ENCODE measurements at places on chromosomes 7 and 10. TPM values are rescaled to one million over a fixed set of nuclear protein-coding genes. Genes with fewer than 3 reads are reported as not detected.

DNA sequence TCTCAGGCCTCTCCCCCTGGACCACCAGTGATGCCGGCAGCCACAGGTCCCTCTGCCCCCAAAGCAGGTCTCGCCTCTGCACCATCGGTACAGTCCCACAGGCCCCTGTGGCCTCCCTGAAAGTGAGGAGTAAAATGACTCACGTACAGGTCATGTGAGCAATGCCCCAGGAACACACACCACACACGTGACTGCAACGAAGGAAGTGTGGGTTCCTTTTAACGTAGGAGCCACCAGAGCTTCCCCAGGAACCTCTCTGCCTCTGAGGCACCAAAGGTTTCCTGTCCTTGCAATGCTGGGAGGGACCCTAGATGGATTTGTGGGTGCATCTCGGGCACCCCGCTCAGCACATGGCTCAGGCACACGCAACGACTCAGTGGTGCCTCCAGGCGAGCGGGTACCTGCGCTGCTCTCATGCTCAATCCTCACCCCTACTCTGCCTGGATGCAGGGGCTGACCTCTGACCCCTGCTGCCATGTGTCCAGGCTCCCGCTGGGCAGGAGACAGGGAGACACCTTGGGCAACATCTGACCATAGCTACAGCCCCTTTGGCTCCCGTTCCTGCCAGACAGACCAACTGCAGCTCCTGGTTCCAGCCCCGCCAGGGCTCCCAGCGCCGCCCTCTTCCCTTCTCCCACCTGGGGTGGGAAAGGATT, 120.7 kb downstream of the PRKAG2 start:
- DNase-seq = no peak

DNA sequence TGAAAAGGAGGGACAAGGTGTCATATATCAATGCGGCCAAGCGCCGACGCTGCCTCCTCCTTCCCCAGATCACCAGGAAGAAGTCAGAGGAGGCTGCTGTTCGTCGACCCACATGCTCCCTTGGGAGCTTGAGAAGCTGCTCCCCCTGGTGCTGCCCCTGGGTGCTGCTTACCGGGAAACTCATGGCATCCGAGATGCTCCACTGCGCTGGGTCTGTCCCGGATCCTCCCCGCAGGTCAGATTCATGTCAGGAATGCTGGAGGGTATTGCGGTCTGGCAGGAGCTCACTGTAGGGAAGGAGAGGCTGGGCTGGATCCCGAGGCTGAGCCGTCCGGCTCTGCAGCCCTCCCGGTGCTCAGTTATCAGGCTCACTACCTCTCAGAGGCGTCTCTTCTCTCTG, 123.7 kb upstream of the FAM20C start:
- DNase-seq = no peak

GRCh38 chr7:96306385-96307125, 15.3 kb downstream of the SLC25A13 start:
- no peak for DNase-seq

Gene AFAP1L2
- total RNA-seq = 16.1 TPM

- DNase-seq = peak; percentile 83
Observed at GRCh38 chr10:110207011-110207804, at the start of gene MXI1. TSS of gene MXI1 (plus strand) at chr10:110207605. CDS start at chr10:110207809, 204 bp downstream.

Gene ELMO1
- 9.8 TPM for total RNA-seq

- DNase-seq = no peak
Observed at GRCh38 chr7:157904211-157904865, 567.5 kb downstream of the DNAJB6 start.

Gene CRHR2
- total RNA-seq = 0.55 TPM

GRCh38 chr7:12690041-12690878, 2.8 kb downstream of the ARL4A start:
- DNase-seq = no peak

GRCh38 chr10:121112579-121113384, 261.6 kb downstream of the WDR11 start:
- DNase-seq = no peak

- no peak for DNase-seq
Observed at GRCh38 chr7:4807598-4808016, 32.2 kb downstream of the AP5Z1 start.

DNA sequence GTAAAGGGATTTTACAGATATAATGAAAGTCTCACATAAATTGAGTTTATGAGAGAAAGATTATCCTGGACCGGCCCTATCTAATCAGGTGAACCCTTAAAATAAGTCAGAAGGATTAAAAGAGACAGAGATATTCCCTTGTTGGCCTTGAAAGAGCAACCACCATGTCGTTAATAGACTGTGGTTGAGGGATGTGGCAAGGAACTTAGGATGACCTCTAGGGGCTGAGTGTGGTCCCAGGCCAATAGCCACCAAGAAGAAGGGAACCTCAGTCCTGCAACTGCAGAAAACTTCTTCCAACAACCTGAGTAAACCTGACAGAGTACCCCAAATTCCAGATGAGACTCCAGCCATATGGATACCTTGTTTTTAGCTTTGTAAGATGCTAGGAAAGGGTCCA, 121.5 kb downstream of the POLR1F start:
- DNase-seq = no peak

Gene LIPJ
- 0.30 TPM for total RNA-seq

Gene ICA1
- 22.3 TPM for total RNA-seq

- no peak for DNase-seq
Observed at GRCh38 chr7:136062625-136063325, 85.6 kb upstream of the MTPN start.

DNA sequence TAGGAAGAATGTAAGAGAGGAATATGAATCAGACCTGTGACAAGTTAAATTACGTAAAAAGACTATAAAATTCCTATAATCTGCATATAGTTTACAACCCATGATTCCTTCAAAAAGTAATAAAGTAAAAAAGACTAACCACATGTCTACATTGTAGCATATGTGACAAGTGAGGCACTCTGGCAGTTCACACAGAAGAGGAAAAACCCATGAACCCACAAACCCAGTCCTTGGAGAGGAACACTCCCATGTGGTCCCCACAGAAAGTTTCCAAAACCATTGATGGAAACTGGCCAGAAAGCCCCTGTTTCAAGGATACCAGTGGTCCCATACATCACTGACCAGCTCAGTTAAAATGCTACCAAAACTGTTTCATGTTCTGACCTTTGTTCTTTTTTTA, 15.7 kb downstream of the KDM7A start:
- no peak for DNase-seq

GRCh38 chr10:99370993-99371392, 41.8 kb downstream of the CNNM1 start:
- DNase-seq = no peak

- DNase-seq = no peak
Observed at GRCh38 chr10:12643279-12643678, 293.9 kb downstream of the CAMK1D start.

DNA sequence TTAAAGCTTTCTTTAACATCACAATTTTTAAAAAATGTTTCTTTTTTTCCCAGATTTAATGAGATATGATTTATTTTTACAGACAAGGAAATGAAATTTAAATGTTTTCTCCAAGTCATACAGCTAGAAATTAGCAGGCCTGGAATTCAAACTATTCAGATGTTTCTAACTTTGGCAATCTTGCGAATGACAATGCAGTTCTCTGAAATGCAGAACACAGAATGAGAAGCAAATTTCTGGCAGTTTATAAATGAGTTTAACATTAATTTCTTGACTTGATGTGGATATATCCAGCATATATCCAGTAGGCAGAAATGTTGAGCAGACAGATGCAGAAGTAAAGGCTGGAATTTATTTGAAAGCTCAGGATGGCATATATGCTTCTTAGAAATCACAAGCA, 227.5 kb downstream of the THSD7A start:
- DNase-seq = no peak

Gene CLDN12
- 18.3 TPM for total RNA-seq

Gene GPR37
- 5.6 TPM for total RNA-seq

DNA sequence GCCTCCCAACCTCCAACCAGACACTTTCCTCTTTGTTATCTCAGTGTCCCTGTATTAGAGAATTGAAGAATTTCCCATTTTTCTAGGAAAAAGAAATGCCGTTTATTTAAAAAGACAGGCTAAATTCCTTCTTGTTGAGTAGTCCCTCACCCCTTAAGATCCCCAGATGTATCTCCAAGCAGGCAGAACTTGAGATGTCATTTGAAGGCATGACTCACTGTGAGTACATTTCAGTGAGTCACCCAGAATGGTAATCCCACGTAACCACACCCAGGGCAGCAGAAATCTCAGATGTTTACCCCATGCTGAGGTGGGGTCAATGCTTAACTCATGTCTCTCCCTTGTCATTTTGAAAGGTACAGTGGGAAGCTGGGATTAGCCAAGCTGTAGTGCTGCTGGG, 4.4 kb downstream of the ZNF655 start:
- DNase-seq = no peak

Gene KIF11
- 4.0 TPM for total RNA-seq

GRCh38 chr7:141785706-141786552, 4.1 kb upstream of the TAS2R5 start:
- no peak for DNase-seq

Gene UCN3
- total RNA-seq = not detected

DNA sequence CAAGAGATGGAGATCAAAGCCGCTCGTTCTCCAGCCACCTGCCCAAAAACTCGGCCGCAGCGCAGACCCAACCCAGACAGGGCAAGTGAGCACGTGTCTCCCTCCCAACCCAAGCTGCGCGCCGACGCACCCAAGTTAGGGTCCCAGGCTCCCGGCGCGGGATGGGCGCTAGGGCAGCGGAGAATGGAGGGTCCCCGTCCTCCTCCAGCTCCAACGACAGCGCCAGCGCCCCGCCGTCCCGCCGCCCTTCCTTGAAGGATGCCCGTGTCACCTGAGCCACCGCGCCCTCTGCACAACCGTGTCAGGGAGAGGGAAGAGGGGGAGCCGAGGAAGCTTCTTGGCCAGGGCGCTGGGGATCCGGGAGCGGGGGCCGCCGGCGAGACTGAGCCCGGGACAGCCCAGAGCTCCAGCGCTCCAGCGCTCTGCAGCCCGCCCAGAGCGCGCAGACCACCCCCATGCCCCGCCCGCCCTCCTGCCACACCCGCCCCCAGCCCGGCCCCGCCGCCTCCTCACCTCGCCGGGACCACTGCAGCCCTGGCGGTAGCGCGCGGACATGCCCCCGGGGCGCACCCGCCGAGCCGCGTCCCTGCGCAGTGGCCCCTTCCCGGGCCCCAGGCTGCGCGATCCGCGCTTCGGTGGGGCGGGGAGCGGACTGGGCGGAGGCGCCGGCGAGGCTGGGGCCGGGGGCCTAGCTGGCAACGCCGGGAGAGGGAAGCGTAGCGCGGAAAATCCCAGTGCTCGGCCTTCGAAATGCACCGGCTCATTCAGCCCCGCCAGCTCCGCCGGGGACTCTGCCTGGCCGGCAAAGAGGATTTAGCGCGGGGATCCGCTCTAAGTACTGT, at the start of gene SLC16A12:
TSS of gene SLC16A12 (minus strand) at position 424 of the 842 bp plus-strand sequence. CDS start 73,016 bp downstream, outside the sequence.
- DNase-seq = peak; percentile 61

Gene FRMPD2
- total RNA-seq = 0.72 TPM

DNA sequence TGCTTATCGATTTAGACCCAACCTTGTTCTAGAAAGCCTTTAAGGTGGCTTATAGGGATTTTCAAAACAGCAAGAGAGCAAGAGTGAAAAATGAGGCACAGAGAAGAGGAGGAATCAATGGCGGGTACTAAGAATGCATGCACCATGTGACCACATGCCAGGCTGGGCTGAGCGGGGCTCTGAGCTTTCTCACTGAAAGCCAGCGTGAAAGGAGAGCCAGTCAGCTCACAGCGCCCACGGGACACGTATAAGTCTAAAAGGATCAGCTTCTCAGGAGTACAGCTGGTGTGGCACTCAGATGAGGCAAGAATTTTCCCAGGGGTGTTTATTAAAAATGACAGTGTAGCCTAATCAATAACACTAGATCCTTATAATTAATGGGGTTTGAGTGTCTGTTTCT, 114.3 kb downstream of the SLIT1 start:
- DNase-seq = no peak

GRCh38 chr7:119436882-119437281, 836.1 kb upstream of the KCND2 start:
- DNase-seq = no peak

DNA sequence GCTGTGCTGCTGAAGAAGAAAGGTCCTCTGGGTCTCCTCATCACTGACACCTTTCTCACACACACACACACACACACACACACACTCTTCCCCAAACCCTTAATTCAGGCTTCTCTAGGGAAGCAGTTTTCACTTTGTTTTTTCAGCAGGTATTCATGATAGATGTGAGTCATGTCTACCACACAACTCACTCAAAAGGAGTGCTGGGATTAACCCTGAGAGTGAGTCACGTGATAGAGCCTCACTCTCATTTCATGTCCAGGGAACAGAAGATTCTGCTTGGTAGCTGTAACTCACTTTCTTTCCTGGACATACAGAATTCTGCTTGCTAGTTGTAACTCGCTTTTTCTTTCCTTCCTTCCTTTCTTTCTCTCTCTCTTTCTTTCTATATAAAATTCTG, 45.4 kb downstream of the VIM start:
- no peak for DNase-seq

Gene CCL26
- not detected for total RNA-seq

- DNase-seq = no peak
Observed at GRCh38 chr10:127915324-127915723, 8.4 kb downstream of the PTPRE start.

Gene ZCCHC24
- 8.9 TPM for total RNA-seq

- no peak for DNase-seq
Observed at GRCh38 chr10:70459061-70459773, 17.7 kb upstream of the NODAL start.

DNA sequence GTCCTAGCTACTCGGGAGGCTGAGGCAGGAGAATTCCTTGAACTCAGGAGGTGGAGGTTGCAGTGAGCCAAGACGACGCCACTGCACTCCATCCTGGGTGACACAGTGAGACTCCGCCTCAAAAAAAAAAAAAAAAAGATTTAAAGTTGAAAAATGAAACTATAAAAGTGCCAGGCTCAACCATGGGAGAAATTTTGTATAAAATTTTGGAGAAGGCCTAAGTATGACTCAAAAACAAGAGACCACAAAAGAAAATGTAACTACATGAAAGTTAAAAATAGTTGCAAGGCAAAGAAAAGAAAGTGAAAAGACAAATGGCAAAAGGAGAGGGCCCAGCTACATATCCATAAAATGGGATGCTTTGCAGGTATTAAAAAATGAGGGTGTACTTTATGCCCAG, 104.1 kb downstream of the ARHGAP22 start:
- no peak for DNase-seq

Gene ZNF365
- total RNA-seq = 0.42 TPM
